Glutamatergic neuron (in vitro differentiated cells): ENCODE measurements at places on chromosomes 6 and 20.

GRCh38 chr6:150584596-150584995, 15.1 kb upstream of the PLEKHG1 start:
- H3K27me3 ChIP-seq, result no peaks in the 10 kb centered on the region
- H3K27ac ChIP-seq, result no peak overlapping the region
- no peaks in the 10 kb centered on the region for H3K36me3 ChIP-seq
- H3K4me1 ChIP-seq, result peaks cover 1% of the 10 kb centered on the region
- DNase-seq, result no peak
- H3K4me3 ChIP-seq, result no peak overlapping the region

DNA sequence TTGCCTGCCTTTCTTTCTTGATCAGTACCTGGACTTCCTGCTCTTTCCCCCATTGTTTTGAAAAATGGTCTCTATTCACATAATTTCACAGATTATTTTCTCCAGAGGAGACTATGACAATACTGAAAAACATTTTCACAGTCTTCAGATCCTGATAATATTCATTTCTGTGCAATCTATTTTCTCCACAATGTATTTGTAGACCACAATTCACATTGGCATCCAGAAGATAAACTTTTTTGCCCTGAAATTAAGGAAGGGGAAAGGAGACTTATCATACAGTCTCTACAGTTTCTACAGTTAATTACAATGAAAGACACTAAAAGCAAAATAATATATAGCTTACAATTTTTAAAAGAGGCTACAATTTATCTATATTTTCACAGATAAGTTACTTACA, 18.4 kb downstream of the LCA5 start:
- H3K27me3 ChIP-seq, result no peaks in the 10 kb centered on the region
- H3K27ac ChIP-seq, result no peak overlapping the region
- no peak for DNase-seq
- H3K4me3 ChIP-seq, result no peak overlapping the region
- H3K4me1 ChIP-seq, result no peaks in the 10 kb centered on the region

DNA sequence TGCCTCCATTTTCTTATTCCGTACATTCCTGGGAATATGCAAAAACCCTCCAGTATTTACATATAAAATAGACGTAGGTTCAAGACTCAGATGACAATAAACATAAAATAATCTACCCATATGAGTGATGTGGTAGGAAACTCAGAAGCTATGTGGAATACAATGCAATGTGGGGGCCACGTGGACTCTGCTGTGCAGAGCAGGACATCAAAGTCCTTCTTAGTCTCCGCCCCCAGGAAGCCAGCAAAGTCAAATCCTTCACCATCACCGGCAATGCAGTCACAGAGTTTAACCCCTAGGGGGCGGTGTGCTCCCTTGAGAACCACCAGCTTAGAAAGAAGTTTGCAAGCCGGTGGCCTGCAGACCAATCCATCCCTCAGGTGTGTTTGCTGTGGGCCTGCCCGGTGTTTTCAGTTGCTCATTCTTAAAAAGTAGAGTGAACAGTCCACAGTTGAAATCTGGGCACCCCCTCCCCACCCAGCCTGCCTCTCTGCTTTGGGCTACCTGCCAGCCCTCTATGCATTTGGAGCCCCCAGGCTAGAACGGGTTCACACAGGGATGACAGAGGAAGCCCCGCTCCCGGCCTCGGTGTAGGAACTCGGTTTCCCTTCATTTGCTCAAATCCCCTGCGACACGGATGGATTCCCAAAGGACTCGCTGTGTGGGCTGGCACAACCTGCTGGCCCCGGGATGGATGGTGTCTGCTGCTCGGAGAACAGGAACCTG, 59.9 kb downstream of the SULF2 start:
- no peak overlapping the region for H3K27ac ChIP-seq
- H3K4me1 ChIP-seq, result peaks cover 13% of the 10 kb centered on the region
- peaks cover 5% of the 10 kb centered on the region for H3K27me3 ChIP-seq
- H3K4me3 ChIP-seq, result no peak overlapping the region
- peak; percentile 79 for DNase-seq

DNA sequence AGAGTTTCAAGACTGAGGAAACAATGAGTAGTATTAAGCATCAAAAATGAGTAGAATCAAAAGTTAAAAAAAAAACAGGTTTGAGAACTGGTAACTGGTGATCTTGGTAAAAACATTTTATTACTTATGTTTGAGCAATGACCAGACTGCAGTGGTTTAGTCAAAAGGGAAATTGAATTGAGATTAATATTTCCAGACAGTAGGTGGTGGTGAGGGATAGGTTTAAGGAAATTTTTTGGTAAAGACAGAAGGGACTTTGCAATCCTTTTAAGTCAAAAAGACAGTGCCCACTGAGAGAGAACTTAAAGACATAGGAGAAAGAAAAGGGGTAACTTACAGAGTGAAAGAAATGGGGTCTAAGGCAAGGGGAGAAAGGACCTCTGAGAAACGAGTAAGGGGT, 156.9 kb downstream of the ASCC3 start:
- no peak overlapping the region for H3K4me3 ChIP-seq
- H3K27ac ChIP-seq, result no peak overlapping the region
- no peaks in the 10 kb centered on the region for H3K27me3 ChIP-seq
- no peak for DNase-seq
- peaks cover 5% of the 10 kb centered on the region for H3K4me1 ChIP-seq
- no peaks in the 10 kb centered on the region for H3K36me3 ChIP-seq

DNA sequence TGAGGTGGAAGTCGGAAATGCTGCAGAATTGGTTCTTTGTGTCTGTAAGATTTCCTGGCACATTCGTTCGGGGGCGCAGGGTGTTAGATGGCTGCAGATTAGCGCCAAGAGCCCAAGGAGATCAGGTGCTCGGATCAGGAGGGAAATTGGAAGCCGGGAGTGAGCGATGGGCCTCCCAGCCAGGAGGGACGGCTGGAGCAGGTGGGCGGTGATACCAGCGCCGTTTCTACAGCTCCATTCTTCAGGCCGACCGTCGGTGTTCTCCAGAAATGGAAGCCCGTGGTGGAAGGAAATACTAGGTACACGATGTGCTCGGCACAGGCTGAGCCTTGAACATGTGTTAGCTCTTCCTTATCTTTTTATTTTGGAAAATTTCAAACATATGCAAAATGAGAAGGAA, 6.5 kb downstream of the SIRPA start:
- no peak for DNase-seq
- no peak overlapping the region for H3K4me3 ChIP-seq
- no peak overlapping the region for H3K27ac ChIP-seq
- H3K36me3 ChIP-seq, result peaks cover 4% of the 10 kb centered on the region
- H3K4me1 ChIP-seq, result peaks cover 6% of the 10 kb centered on the region

DNA sequence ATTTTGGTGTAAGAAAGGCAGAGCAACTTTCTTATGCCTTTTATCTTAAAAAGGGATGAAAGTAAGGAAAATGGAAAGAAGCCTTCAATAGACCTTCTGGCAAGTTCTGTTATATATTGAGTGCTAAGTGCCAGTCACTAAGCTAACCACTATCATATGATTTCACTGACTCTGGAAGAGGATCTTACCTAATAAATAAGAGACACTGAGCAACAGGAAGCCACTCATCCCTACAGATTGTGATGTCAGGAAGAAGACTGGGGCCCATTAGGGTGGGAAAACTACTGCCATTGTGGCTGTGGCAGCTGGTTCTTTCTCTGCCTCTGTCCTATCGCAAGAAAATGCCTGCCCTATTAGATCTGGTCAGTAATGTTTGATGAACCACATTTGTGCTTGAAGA, 89.6 kb downstream of the AIG1 start:
- no peaks in the 10 kb centered on the region for H3K4me1 ChIP-seq
- no peak for DNase-seq
- H3K4me3 ChIP-seq, result no peak overlapping the region
- no peaks in the 10 kb centered on the region for H3K27me3 ChIP-seq
- H3K27ac ChIP-seq, result no peak overlapping the region
- no peaks in the 10 kb centered on the region for H3K36me3 ChIP-seq

DNA sequence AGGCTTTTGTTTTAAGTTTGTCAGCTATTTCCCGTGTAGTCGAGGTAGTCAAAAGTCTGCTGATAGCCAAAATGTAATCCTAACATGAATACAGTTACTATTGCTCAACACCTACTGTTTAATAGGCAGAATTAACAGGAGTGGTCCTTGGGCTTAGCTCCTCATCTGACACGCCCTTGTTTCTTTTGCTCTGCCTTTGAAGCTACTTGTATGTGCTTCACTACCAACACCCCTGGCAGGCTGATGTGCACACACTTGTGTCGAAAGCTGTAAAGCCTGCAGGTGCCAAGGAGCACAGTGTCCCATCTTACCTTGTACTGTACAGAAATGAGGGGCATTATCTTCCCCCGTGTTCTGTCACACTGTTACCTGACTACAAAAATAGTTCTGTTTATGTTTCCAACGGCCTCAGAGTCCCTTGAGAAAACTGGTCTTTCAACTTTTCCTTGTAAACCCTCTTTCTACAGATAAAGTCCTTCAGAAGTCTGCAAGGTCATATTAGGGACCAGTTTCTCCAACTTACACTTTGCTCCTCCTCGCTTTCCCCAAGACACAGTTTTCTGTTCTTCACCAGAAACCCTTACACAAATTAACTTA, 9.3 kb downstream of the SDHAF4 start:
- H3K27me3 ChIP-seq, result no peaks in the 10 kb centered on the region
- no peak overlapping the region for H3K4me3 ChIP-seq
- no peaks in the 10 kb centered on the region for H3K36me3 ChIP-seq
- H3K4me1 ChIP-seq, result no peaks in the 10 kb centered on the region
- H3K27ac ChIP-seq, result no peak overlapping the region

GRCh38 chr20:48919882-48920526, 1.5 kb upstream of the ARFGEF2 start:
- peaks cover 5% of the 10 kb centered on the region for H3K36me3 ChIP-seq
- H3K27me3 ChIP-seq, result peaks cover 18% of the 10 kb centered on the region
- H3K4me1 ChIP-seq, result peaks cover 28% of the 10 kb centered on the region
- DNase-seq, result peak; percentile 90

- no peak overlapping the region for H3K4me3 ChIP-seq
- no peaks in the 10 kb centered on the region for H3K27me3 ChIP-seq
- no peak overlapping the region for H3K27ac ChIP-seq
- H3K4me1 ChIP-seq, result no peaks in the 10 kb centered on the region
- H3K36me3 ChIP-seq, result no peaks in the 10 kb centered on the region
- no peak for DNase-seq
Observed at GRCh38 chr6:18186033-18186432, 30.8 kb downstream of the KDM1B start.

- no peak for DNase-seq
- peaks cover 4% of the 10 kb centered on the region for H3K4me1 ChIP-seq
- H3K4me3 ChIP-seq, result no peak overlapping the region
- H3K27ac ChIP-seq, result no peak overlapping the region
Observed at GRCh38 chr6:137013738-137014602, 30.8 kb downstream of the IL20RA start.

GRCh38 chr6:47967843-47968242, 143.2 kb downstream of the PTCHD4 start:
- H3K27ac ChIP-seq, result no peak overlapping the region
- H3K4me3 ChIP-seq, result no peak overlapping the region
- H3K36me3 ChIP-seq, result peaks cover 4% of the 10 kb centered on the region
- H3K4me1 ChIP-seq, result no peaks in the 10 kb centered on the region

- H3K27me3 ChIP-seq, result peaks cover 4% of the 10 kb centered on the region
- H3K27ac ChIP-seq, result peak overlapping the region; percentile 28
- no peak for DNase-seq
- H3K4me3 ChIP-seq, result peak overlapping the region; percentile 68
- no peaks in the 10 kb centered on the region for H3K36me3 ChIP-seq
Observed at GRCh38 chr6:15268137-15268908, 22.5 kb downstream of the JARID2 start.

GRCh38 chr6:10584607-10585006, 63.5 kb downstream of the GCNT2 start:
- H3K27ac ChIP-seq, result no peak overlapping the region
- no peak overlapping the region for H3K4me3 ChIP-seq
- H3K27me3 ChIP-seq, result no peaks in the 10 kb centered on the region
- peaks cover 29% of the 10 kb centered on the region for H3K4me1 ChIP-seq

GRCh38 chr6:169533301-169534038, 168.4 kb downstream of the WDR27 start:
- H3K27me3 ChIP-seq, result no peaks in the 10 kb centered on the region
- peaks cover 25% of the 10 kb centered on the region for H3K36me3 ChIP-seq
- no peak for DNase-seq

DNA sequence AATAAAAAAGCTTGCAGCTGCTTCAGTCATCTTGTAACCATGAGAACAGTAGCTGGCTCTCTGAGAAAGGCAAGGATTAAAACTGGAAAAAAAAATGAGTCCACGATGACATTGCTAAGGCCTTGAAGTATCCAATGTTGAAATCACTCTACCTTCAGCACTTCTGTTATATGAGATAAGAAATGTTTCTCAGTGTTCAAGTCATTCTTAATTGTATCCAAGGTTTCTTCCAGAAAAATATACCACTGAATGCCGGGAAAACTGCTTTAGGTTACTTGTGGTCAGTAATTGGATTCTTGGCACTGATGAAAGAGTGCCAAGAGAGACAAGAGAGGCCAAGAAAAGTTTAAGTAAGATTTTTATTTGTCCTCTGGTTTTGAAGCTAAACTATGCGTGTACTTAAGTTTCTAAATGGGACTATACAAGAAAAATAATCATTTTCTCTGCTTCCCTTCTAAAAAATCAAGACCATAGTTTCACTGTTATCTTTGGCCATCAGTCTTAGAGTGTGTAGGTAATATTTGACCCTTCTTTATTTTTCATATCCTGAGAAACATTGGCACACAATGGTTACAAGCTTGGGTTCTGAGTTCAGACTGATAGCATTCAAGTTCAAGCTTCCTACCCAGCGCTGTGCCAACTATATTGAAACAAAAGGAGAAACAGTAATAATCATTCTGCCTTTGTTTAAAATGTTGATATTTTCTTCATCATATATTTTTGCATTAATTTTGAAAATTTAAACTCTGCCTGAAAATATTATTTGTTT, 84.6 kb downstream of the TRDN start:
- no peaks in the 10 kb centered on the region for H3K4me1 ChIP-seq
- no peaks in the 10 kb centered on the region for H3K36me3 ChIP-seq
- DNase-seq, result no peak
- H3K27me3 ChIP-seq, result no peaks in the 10 kb centered on the region
- H3K27ac ChIP-seq, result no peak overlapping the region

DNA sequence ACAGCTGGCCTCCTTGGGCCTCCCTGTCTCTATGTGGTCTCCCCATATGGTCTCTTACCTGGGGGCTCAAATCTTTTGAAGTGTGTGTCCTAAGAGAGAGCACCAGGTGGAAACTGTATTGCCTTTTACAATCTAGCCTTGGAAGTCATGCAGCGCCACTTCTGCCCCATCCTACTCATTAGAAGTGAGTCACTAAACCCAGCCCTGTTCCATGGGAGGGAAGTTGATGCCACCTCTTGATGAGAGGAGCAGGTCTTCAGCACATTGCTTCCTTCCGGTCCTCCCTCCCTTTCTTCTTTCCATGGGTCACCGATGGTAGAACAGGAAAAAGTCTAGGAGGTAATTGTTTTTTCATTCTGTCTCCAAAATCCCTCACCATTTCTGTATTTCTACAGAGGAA, 156.3 kb downstream of the FOXA2 start:
- H3K4me1 ChIP-seq, result peaks cover 8% of the 10 kb centered on the region
- H3K27me3 ChIP-seq, result peaks cover 6% of the 10 kb centered on the region
- no peak overlapping the region for H3K27ac ChIP-seq
- DNase-seq, result no peak
- no peaks in the 10 kb centered on the region for H3K36me3 ChIP-seq
